ENCODE measurements at places on chromosomes 1 and 21.

- DNase-seq = no peak
Measured at GRCh38 chr1:84387480-84388163, 10.7 kb upstream of the DNASE2B start.

- DNase-seq = no peak
Measured at GRCh38 chr1:205455581-205456382, at the start of gene BLACAT1. Gene BLACAT1 (minus strand): TSS chr1:205456045.

DNA sequence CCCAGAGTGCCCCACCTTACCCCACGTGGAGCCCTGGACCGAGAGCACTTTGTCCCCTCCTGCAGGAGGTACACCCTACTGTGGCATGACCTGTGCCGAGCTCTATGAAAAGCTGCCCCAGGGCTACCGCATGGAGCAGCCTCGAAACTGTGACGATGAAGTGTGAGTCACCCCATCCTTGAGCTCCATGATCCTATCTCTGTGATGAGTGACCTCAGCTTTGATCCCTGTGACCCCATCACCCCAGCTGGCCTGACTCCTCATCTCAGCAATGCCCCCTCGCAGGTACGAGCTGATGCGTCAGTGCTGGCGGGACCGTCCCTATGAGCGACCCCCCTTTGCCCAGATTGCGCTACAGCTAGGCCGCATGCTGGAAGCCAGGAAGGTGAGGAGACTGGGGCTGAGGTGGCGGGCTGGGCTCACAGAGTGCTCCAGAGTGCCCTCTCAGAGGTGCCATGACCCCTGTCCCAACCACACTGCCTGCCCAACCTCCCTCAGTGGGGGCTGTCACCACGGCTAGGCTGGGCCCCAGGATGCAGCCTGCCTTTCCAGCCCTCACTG lies 16.2 kb upstream of the MPL start:
- no peak for DNase-seq

DNA sequence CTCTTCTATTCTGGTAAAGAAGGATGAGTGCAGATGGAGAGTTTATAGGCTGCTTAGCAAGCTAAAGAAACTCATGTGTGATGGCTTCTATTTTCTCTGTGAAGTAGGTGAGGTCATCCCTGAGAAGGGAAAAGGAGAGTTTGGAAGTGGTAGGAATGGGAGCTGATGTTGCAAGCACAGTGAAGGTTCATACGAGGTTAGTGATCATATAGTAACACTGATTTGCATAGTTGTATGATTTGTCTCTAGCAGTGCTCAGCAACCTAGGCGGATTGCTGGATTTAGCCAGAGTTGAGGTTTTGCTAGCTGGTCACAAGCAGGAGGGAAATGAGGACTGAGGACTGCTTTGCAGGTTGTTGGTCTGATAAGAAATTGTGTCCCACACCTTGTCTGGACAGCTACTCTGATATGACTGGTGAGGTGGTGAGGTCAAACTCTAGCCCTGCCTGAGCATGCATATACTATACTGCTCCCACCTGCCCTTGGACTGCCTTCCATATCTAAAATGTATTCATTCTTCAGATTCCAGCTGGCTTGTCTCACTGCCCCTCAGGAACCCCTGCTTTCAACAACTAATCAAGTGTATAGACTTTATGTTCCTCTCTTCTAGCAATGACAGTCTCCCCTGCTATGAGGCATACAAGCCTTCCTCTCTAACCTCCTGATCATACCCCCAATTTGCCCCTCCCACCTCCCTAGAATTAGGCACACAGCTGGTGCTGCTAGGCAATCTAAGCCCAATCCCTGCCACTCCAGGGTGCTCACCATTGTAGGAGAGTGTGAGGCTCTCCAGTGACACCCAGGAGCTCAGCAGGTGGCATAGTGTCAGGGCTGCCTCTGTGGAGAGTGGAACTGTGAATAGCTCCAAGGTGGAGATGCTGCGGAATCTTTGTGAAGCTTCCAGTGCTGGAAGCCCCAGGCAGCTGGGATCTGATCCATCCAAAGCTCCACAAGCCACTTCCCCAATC lies 18.5 kb downstream of the LRRC41 start:
- DNase-seq = no peak

DNA sequence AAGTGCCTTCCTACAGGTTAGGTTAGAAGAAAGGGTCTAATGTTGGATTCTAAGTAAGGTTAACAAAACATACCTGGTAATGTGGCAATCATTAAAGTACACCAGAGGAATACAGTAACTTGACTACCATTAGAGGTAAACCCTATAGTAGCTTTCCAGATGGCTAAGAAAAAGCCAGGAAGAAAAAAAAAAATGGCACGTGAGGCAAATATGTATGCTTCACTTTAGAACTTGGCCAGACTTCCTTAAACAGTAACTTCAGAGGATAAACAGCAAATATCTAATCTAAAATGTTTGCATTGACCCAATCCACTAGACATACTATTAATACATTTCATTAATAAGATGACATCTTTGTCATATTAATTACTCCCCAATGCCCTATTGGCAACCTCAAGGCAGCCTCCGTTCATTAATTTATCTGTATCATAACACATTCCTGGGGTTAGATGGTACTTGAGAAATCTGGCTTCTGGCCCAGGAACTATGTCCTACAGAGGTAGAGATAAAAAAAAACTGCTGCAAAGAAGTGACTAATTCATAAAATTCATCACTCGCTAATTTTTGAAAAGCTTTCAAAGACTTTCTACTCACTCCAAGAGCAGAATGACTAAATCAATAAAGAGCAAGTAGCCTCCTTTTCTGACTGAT lies 5.8 kb downstream of the DCAF8 start:
- DNase-seq = no peak

GRCh38 chr1:2049718-2050431 lies at the start of gene PRKCZ:
Gene PRKCZ (plus strand): TSS chr1:2050411. CDS start chr1:2050631, 220 bp downstream.
- DNase-seq = no peak

Data from amygdala (tissue), 56 donors.